SK-N-SH treated with all-trans-retinoic acid at 6 μM for 48 hours (cell line): ENCODE measurements at places on chromosomes 4 and X.
A peak's percentile ranks its signal among the peaks of the same experiment; 100 is the strongest.

DNA sequence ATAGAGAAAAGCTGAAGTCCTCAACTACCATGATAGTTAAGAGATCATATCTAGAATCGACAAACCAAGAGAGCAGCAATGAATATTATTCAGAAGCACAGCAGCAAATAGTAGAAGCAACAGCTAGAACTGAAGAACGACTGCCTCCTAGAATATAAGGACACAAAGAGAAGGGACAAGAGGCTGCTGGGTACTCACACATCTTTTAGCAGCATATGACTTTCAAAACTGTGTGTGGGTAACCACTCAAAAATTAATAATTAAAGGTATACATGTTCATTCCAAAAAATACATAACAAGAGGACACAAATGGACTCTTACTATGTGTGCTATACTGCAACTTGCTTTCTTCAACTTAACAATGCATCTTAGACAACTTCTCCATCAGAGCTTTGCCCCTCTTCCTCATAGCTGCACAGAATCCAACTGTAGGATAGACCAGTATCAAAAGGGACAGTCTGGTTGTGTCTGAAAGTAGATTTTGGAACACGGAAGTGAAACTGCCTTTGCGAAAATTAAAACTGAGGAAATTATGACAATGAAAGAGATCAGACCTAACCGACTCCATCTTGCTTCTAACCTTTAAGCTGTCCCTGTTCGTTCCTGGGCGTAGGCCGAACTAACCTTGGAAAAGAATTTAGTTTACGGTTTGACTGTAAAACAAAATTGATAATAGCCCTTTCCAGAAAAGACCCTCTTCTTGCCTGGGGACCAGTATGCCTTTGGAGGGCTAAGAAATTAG, 125.7 kb downstream of the SH3KBP1 start:
- ATAC-seq, result no peak

DNA sequence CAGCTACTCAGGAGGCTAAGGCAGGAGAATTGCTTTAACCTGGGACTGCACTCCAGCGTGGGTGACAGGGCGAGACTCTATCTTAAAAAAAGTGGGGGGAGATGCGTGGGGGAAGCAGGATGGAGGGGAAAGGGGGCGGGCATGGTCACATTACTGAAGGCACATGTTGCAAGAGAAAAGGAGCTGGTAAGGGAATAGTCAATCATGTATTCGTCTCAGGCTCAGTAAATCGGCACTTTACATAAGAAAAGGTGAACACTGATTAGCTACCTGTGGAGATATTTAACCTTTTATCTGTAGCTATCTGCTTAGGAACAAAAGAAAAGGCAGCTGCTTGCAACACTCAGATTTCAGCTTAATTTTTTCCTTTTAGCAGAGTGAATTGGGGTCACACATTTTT, 132.5 kb downstream of the PLS3 start:
- ATAC-seq, result no peak

GRCh38 chr4:183256343-183256742, 63.7 kb downstream of the CLDN22 start:
- ATAC-seq, result no peak

- peak; percentile 59 for ATAC-seq
These were observed 347.8 kb upstream of the PITX2 start for GRCh38 chr4:110970642-110971041.

DNA sequence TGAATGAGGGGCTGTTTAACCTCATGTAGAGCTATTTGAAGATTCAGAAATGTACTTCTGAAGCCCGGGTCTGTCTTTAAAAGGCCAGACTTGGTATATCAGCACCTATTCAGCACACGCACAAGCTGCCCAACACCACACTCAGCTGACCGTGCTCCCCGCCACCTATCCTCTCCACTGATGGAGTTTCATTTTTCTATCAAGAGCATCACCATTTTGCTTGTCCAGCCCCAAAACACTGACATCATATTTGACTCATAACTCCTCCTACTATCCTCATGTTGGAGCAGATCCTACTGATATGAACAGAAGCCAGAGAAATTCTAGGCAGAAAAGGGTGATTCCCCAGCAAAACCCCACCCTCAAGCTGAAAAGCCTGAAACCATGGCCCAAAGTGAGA, 100.3 kb downstream of the SORBS2 start:
- ATAC-seq, result no peak

GRCh38 chr4:35247047-35247446, 997.3 kb downstream of the ARAP2 start:
- ATAC-seq, result no peak

DNA sequence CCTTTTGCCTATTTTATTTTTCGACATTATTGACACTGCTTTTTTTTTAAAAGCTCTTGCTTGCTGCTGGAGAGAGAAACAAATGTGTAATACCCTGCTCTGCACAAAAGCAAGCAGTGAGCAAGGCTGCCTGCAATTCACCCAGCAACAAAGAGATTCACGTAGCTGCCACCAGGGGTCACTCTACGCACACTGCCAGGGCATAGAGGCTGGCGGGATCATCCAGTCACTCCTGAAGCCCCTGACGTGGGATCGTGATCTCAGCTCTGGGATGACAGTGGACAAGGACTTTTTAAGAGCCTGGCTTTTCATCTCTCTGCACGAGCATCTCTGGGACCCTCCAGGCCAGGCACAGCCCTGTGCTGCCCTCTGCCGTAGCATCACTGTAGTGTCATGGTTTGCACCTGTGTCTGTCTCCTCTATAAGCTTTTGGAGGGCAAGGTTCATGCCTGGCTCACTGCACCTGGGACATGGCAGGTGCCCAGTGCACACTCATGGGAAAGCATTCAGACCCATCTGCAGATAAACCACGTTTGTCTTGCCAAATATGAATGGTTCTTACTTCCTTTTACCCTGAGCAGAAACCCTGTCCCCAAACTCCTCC, 19.8 kb downstream of the C4orf50 start:
- peak; percentile 70 for ATAC-seq

GRCh38 chrX:79159800-79160199, 15.3 kb downstream of the GPR174 start:
- ATAC-seq, result no peak

DNA sequence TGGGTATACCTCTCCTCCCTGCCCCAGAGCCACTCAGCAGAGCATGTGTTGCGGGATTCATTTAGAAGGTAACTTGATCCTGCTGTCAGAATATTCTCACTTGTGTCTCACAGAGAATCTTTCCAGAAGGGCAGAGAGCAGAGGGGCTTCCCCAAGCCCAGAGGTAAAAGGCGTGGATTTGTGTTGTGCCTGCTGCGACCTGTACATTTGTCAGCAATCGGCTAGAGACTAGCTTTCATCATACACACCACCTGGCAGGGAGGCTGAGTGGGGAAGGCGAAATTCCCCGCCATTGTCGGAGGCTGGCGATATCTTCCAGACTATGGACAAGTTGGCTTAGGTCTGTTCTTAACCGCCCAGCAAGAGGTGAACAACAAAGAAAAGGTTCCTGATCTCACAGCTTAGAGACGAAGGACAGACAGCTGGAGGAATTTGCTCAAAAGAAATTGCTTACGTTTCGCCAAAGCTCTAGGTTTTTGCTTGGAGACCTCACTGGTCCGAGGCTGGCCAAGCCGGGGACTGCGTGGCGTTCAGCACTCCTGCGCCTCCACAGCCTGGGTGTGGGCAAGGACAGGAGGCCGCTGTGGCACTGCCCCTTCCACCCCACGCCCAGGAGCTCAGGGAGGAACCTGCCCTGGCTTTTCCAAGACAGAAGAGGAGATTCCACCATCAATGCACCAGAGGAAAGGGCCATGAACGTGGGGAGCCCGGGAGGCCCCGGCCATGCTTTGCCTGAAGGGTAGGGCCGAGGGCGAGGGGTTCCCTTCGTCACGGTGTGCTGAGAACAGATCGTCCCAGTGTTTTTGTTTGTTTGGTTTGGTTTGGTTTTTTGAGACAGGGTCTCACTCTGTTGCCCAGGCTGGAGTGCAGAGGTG, 69.4 kb downstream of the DCTD start:
- ATAC-seq, result no peak

GRCh38 chr4:145494666-145495270, 13.1 kb downstream of the SMAD1 start:
- no peak for ATAC-seq

DNA sequence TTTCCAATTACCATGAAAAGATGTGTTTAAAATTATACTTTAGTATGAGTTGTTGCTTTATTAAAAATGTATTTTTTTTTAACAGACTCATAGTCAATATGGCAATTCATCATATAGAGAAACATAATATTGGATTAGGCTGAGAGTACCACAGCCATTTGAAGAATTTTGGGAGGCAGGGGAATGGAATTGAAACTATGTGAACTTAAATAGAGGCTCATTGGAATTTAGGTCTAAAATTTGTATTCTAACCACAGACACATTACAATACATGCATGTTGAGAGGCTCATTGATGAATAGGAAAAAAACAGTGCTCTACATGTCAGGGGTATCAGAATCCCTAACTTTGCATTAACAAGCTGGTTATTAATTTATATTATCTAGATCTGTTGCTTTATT, 269.6 kb downstream of the DKK2 start:
- peak; percentile 53; the same call in 2 of the 3 replicates for ATAC-seq

DNA sequence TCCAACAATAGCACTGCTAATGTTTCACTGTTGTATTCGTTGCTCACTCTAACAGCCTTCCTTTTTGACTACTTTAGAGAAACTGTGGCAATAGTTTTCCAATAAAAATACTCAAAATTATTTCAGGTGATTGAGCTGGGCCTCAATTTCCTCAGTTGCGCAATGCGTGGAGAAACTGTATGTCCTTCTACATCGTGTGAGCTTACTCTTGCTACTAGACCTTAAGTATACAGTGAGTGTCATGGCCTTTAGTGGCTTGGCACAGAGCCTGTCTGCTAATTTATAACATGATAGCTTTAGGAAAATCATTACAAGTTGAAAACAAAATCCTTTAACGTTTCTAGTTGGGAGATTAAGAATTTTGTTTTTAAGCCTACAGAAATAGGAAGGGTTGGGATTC, 114.5 kb downstream of the COL4A6 start:
- ATAC-seq, result no peak

GRCh38 chrX:136953867-136954787, 73.6 kb upstream of the RBMX start:
- ATAC-seq, result peak; percentile 99

DNA sequence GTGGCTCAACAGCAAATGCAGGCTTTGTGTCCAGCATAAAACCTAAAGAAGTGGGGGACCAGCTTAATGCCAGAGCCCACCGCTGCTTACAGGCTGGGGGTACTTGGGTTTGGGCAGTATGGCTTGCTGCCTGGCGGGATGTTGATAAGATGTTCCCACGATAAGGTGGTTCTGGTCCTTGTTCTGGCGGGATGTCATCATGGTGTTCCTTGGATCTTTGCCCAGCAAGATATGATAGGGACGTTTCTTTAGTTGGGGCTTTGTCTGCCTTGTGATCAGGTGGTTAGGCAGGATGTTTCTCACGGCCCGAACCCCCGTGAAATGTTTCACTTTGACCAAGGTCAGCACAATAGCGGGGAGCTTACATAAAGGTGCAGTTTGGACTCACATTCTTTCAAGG, 35.3 kb downstream of the PNPLA4 start:
- no peak for ATAC-seq

GRCh38 chr4:176868676-176869075, 76.0 kb upstream of the VEGFC start:
- ATAC-seq, result peak; percentile 35; the same call in 2 of the 3 replicates

DNA sequence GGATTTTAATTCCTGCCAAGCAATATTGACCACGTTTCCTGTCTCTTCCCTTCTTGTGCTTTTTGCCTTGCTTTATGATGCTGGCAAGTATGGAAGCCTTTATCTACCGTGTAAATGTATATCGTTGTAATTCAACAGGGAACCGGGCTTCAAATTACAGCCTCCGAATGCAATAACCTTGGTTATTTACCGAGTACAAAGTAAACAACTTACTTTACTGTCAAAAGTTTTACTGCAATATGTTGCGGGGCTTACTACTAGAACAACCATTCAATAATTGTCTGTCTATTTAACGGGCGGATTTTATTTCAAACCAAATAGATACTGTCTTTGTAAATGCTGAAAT, 73.1 kb downstream of the PALLD start:
- ATAC-seq, result no peak

DNA sequence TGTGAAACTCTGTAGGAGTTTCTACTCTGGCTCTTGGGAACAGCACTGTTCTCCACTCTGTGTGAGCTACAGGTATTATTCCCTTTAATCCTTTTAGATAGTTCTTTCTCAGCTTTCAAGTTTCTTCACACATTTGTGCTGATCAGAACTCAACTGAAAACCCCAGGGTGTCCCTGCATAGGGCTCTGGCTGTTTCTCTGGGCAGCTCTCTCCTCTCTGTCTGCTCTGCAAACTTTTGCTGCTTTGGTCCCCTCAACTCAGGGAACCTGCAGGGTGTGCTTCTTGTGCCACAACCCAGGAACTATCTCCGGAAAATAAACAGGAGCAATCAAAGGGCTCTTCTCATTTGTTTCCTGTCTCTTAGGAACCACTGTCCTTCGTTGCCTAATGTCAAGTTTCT, 196.6 kb upstream of the GABRA2 start:
- ATAC-seq, result no peak

DNA sequence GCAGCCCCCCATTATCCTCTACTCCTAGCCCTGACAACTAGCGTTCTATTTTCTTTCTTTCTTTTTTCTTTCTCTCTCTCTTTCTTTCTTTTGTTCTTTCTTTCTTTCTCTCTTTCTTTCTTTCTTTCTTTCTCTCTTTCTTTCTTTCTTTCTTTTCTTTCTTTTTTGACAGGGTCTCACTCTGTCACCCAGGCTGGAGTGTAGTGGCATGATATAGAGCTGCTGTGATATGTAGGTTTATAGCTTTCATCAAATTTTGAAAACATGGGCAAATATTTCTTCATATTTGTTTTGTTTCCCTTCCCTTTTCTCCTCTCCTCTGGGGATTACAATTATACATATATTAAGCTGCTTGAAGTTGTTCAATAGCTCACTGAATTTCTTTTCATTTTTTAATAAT, 39.1 kb upstream of the LONRF3 start:
- ATAC-seq, result no peak

DNA sequence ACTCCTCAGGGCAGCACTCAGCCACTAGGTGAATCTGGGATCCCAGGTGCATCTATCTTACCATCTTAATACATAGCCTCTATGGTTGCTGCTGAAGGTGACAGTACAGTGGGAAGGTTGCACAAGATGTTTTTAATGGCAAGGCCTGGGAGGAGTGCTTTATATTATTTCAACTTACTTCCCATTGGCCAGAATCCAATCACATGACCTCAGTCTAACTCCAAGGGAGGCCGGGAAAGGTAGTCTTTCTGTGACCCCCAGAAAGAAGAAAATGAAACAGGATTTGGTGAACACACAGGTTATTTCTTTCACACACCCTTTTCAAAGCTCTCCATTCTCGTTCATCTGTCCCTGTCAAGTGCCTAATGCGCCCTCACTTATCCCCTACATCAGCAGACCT, 189.1 kb upstream of the ATP6AP2 start:
- no peak for ATAC-seq

GRCh38 chr4:101101072-101101471, 246.3 kb downstream of the PPP3CA start:
- no peak for ATAC-seq

- no peak for ATAC-seq
These were observed 245.7 kb downstream of the ANTXR2 start for GRCh38 chr4:79827283-79827682.

DNA sequence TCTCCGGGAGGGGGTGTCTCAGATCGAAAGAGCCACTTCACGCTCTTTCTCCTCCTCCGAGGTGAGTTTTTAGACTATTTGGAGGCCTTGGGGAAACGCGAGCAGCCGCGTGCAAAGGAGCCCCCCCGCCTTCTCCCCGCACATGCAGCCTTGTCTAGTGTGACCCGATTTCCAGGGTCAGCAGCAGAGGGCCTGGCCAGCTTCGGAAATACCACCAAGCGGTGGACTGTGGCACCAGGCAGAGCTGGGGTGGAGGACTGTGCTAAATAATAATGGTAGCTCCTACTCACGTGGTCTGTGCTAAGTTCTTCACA, 79.3 kb upstream of the BCOR start:
- peak; percentile 3; the same call in 1 of the 3 replicates for ATAC-seq
